ENCODE measurements at places on chromosomes 12 and 14.

DNA sequence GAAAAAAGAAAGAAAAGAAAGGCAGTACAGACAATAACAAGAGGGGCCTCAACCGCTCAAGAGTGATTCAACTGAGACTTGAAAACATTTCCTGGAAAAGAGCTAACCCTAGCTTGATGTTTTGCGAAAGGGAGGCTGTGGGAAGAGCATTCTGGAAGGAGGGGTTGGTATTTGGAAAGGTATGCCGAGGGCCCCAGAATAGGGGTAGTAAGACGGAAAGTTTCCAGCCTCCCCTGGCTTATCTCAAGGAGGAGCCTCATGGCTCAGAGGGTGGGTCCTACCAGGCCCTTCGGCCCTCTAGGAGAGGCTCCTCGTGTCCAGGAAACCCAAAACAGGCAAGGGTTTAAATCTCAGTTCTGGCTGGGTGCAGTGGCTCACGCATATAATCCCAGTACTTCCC lies 8.4 kb downstream of the RNU4-2 start:
- DNase-seq = no peak

DNA sequence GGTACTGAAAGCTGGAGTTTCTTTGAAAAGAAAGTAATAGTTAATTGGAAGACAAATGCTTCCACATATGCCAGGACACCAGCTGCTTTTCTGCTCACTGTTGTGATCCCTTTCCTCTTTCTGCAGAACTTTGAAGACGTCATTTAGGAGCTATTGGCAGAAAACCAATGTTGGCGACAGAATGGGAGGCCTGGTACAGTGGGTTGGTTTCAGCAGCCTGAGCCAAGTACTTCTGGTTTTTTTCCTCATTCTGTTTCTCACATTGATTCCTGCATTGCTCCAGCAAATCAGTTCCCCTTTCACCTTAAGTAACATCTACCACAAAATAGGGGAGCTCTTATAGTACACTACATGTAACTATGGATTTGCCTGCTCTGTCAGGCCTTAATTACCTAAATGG lies 96.9 kb downstream of the FIGNL2 start:
- no peak for DNase-seq

- peak; percentile 80 for DNase-seq
Observed at GRCh38 chr12:53097564-53098353, at the start of gene IGFBP6. Gene IGFBP6 (plus strand): TSS chr12:53097667. CDS start chr12:53097718, 51 bp downstream.

GRCh38 chr12:17928708-17929366 lies 161.2 kb downstream of the RERGL start:
- no peak for DNase-seq

DNA sequence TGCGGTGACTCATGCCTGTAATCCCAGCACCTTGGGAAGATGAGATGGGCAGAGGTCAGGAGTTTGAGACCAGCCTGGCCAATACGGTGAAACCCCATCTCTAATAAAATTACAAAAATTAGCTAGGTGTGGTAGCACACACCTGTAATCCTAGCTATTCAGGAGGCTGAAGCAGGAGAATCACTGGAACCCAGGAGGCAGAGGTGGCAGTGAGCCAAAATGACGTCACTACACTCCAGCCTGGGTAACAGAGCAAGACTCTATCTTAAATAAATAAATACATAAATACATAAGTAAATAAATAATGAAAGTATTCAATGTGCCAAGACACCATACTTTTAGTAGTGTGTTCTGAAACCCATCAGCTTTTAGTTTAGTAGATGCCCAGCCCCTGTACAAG lies 308.1 kb upstream of the FLRT2 start:
- DNase-seq = no peak

- no peak for DNase-seq
Observed at GRCh38 chr12:101809208-101809607, 21.6 kb downstream of the GNPTAB start.

- no peak for DNase-seq
Observed at GRCh38 chr14:95564060-95564459, 29.2 kb downstream of the GLRX5 start.
